Caki2 (cell line): ENCODE measurements at places on chromosomes 6 and 20.

DNA sequence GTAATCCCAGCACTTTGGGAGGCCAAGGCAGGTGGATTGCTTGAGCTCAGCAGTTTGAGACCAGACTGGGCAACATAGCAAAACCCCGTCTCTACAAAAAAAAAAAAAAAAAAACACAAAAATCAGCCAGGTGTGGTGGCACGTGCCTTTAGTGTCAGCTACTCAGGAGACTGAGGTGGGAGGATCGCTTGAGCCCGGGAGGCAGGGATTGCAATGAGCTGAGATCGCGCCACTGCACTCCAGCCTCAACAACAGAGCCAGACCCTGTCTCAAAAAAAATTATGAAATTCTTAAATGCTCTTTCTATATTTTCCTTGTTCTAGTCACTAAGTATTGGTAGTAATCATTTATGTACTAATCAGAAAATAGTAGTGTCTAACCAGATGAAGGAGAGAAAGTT is 30.6 kb downstream of the SYTL3 start:
- no peak for DNase-seq

DNA sequence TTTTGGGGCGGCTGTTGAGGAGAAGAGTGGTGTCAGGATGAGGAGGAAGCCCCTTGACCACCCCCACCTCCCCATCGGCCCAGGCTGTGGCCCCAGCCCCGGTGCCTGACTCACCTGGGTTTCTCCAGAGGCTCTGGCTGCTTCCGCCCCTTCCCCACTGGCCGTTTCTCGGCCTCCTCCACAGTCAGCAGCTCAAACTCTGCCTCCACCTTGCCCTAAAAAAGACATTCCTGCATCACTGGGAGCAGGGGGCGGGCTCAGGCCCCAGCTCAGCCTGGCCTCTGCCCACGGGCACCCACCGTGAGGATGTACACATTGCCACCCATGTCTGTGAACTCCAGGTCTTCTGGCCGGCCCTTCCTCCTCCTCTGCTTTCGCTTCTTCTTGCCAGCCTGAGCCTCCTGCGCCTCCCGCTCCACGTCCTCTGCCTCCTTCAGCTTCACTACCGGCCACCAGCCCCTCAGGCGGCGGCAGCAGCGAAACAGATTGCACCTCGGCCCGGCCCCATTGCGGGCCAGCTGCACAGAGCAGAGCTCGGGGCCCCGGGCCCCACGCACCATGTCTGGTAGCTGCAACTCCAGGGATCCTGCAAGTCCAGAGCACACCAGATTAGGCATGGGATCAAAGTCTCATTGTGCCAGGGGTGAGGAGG is 17.3 kb downstream of the ERGIC3 start:
- DNase-seq, result no peak

- DNase-seq, result no peak
Measured at GRCh38 chr20:10790013-10790412, 116.2 kb upstream of the JAG1 start.

GRCh38 chr6:133804265-133804664 is 84.6 kb upstream of the TCF21 start:
- DNase-seq, result no peak

GRCh38 chr20:4916971-4917881 is 84.1 kb downstream of the SLC23A2 start:
- DNase-seq, result peak; percentile 53

DNA sequence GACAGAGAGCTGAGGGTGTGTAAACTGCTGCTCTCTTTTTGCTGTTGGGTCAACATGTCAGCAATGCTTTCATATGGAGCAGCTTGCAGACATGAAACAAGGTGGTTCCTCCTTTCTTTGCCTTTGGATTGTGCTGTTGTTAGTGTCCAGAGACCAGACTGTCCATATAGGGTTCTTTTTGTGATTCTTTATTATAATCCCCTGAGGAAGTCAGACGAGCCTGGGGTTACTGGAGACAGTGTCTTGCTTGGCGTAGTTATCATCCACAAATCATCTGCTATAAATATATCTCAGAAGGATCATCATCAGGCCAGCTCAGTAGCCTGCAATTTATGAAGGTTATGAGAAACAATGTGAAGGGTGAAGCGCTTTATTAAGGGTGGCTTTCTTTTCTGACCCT is 2.3 kb upstream of the ADGRB3 start:
- no peak for DNase-seq

- DNase-seq, result no peak
Measured at GRCh38 chr6:66578362-66578761, 871.3 kb upstream of the EYS start.

GRCh38 chr6:169780571-169781091 is 29.2 kb downstream of the ERMARD start:
- peak; percentile 83 for DNase-seq

- DNase-seq, result peak; percentile 62
Measured at GRCh38 chr6:52454556-52454955, 34.4 kb downstream of the EFHC1 start.

DNA sequence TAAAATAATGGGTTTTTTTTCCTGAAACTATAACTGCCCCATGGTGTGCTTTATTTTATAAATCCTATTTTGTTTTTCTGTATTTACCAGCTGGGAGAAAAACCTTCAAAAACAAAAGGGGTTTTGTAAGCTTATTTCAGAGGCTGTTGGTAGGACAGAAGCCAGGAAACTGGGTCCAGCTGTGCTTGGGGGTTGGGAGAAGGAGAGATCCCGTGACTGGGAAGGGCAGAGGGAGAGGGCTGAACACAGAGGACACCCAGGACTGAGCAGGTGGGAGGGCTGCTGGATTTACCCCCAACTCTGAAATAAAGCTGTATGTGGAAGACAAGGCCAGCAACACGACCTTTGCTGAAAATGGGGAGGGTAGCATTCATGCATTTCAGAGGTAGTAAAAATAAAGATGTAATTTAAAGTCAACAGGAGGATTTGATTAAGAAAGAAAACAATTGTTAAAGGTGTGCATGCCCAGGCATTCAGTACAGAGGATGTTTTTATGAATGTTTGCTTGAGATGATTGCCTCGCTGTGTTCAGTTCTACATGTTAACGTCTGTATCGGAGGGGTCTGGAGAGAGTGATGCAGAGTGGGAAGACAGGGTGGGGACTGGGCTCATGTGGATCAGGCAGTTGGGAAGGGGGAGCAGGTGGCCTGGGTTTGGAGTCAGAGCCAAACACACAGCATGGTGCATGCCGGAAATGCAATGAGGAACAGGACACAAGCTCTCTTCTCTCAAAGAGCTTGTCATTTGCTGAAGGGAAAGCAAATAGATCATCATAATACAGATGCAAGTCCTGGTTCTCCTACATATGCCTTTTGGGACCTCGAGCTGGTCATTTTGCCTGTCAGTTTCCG is 21.4 kb downstream of the ARFGEF3 start:
- no peak for DNase-seq

- peak; percentile 86 for DNase-seq
Measured at GRCh38 chr20:53708129-53708968, 114.7 kb upstream of the ZNF217 start.

- DNase-seq, result no peak
Measured at GRCh38 chr6:4316867-4317400, 181.6 kb upstream of the ECI2 start.

DNA sequence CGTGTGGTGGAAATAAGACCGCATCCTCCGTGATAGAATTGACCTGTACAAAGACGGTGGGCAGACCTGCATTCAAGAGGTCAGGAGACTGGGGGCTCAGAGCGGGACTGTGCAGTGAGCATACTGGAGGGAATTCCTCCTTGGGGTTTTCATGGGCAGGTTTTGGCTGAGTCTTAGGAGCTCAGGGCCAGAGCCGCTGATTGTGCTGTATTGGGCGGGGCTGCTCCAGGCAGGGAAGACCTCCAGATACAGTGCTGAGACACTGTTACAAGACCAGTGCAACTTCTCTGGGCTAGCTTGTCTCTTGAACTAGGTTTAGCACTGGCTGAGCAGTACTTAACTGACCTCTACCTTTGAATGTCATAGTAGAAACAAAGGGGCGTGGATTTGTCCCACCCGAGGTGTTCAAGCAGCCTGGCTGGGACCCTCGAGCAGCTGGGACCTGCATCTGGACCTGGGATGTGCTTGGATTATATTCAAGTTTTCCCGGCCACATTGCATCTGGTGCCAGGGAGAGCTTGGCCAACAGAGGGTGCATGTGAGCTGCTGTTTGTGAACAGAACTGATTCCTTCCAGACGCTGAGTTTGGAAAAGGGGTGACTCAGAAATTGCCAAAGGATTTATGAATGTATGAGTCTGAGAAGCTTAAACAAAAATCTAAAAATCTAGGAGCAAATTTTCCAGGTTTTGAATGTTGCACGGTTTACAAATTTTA is 33.4 kb upstream of the SLC22A1 start:
- peak; percentile 40 for DNase-seq

GRCh38 chr6:56314683-56315523 is 67.5 kb upstream of the COL21A1 start:
- peak; percentile 26 for DNase-seq

GRCh38 chr20:52972965-52973819 is 1.0 kb downstream of the TSHZ2 start:
- no peak for DNase-seq

DNA sequence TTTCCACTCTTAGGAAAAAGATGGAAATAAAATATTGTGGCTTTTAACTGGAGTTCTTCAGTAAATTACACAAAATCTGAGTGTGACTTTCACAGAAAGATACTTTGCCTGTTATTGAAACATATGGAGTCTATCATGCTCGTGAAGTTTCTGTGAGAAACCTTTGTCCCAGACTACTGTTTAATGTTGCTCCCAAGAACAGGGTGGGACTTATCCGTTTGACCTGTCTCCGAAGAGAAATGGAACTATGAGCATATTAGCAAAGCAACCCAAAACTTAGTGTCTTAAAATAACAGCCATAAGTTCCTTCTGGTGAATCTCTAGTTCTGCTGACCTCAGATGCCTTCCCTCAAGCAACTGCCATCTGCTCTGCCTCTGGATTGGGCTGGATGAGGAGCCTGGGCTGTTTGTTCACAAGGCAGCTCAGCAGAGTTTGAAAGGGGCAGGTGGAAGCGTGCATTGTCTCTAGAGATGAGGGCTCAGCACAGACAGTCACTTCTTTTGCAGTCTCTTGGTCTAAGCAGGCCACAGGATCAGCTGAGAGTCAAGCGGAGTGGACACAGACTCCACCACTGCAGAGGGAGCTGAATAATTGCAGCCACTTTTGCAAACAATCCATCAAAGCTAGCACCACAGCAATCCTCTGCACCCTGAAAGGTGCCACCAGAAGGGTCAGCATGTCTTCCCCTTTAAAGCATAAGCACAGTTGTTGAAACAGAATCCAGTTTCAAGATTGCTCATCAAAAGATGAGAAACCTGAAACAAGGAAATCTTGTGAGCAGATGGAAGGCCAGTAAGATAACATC is 52.8 kb downstream of the MYB start:
- no peak for DNase-seq

DNA sequence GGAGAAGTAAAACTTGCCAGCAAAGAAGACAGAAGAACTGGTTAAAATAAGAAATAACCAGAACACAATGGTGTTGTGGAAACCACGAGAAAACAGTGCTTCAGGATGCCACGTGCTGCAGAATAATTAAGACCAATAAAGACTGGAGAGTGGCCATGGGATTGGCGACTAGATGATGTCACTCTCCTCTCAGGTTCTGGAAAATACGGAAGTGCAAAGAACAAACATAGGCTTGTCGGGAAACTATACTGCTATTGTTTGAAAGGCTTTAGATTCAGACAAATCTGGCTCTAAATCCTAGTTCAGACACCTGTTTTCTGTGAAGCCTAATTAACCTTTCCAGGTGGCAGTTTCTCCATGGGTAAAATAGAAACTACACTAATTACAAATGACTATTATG is 138.4 kb upstream of the STXBP5 start:
- no peak for DNase-seq

DNA sequence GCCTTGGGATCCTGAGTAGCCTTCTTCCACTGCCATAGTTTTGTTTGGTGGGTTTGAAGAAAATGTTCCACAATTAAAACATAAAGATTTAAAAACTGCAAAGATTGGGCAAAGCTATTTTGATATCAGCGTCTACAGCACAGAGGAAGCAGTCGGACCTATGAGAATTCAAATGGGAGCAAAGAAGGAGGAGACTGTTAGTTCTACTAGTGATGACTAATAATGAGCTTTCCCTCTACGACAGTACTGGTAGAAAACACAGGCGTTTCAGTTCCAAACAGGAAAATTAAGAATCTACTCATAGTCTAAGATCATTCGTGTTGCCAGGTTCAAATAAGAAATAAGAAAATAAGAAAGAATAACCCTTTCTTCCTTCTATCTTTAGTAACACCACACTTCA is 121.2 kb downstream of the INSM1 start:
- DNase-seq, result no peak
